ENCODE measurements at places on chromosomes 3 and 15.

DNA sequence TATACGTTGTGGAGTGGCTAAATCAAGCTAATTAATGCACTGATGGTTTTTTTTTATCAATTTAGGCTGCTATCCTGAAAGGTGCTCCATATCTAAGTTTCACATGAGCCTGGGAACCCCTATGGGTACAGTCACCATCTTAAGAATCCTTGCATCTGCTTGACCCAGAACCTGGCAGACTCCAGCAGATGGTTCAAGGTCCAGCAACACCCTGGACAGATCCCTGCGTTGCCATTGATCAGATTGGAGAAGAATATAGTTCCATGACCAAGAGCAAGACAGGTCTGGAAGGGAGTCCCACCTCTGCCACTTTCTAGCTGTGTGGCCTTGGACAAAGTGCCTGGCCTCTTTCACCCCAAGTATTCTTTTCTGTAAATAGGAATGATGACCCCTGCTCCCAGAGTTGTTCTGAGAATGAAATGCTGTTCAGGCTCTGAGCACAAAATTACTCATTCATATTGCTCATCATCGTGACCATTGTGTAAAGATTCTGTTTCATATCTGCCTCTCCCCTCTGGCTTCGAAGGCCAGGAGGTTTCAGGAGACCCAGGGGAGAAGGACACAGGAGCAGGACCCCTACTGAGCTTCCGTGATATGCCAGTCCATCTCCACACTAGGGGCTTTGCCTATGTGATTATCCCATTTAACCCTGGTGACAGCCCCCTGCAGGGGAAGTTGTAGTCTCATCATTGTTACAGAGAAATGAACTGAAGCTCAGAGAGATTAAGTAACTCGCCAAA is 30.0 kb upstream of the TSEN2 start:
- peak; percentile 18 for DNase-seq

GRCh38 chr3:6262010-6262409 is 598.9 kb upstream of the GRM7 start:
- no peak for DNase-seq

- DNase-seq, result no peak
These were observed 33.8 kb downstream of the UBE2E2 start for GRCh38 chr3:23236890-23237289.

GRCh38 chr3:14548321-14548729 is 8.2 kb upstream of the GRIP2 start:
- peak; percentile 65 for DNase-seq

DNA sequence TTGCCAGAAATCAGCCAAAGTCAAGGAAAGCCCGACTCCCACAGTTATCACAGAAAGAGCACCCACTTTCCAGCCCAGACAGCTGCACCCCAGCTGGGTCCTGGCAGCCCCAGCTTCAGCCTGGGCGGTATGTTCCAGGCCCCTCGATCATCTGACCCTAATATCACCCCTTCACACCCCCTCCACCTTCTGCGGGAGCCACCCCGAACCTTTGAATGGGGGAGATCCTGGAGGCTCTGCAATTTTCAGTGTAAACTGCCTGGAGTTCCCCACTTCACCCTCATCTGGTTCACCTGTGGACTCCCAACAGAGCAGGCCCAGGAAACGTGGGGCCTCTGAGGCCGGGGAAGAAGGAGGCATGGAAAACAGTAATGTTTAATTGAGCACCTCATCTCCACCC is 5.9 kb downstream of the PRSS50 start:
- DNase-seq, result no peak

DNA sequence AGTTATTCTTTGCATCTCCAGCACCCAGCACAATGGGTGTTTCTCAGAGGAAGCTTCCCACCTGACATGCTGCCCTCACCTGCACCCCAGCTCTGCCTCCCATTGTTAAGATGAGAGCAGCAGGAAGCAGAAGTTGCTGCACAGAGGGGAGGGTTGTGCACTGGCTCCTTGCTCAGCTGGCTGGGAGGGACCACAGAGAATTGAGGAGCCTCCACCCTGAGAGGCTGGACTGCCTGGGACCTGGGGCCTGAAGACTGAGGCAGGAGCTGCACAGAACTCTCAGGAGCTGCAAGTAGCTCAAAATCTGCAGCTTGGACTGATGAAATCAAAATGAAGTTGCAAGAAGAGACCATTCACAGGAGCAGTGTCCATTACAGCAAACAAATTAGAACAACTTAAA is 222.3 kb upstream of the LINGO1 start:
- DNase-seq, result no peak

DNA sequence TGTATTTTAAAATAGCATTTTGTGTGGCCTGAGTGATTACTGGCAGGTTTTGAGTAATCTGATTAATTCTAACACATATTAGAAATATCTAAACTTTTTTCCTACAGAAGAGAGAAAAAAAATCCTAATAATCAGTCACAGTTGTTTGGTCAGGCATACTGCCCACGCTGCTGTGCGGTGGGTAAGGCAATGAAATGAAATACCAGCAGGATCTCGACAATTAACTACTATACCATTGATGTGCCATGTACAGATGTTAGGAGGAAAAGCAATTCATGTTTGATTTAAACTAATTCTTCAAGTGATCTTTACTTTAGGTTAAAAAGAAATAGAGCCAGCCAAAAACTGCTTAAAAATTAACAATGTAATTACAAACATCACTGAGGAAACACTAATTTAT is 5.2 kb downstream of the GRAMD2A start:
- no peak for DNase-seq
